ENCODE measurements at places on chromosomes 1 and 21. TPM values are rescaled to one million over a fixed set of nuclear protein-coding genes. Genes with fewer than 3 reads are reported as not detected.

DNA sequence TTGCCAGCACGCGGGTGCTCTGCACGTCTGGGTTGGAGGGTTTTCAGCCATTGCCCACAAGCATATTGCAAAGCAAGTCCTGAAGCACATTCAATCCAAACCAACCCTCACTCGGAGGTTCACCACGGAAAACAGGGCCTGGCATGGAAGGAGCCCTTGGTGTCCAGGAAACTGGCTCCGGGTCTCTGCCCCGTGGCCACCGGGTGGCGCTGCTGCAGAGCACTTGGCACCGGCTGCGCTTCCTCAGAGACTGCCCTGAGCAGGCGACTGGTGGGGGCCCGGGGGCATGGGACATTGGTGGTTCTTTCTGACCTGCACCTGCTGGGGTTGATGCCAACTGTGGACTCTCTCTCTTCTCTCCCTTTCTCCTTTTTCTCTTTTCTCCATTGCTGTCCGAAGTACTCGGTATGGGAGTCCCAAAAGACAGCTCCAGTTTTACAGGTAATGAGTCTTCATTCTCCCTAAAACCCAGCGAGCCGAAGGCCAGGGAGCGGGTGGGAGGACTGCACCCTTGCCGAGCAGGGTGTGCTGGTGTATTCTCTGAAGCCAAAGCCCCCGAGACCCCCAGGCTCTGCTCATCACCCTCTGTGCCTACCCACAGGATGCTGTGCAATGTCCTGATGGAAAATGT is 4.1 kb upstream of the KCNAB2 start:
- no peak for DNase-seq

- DNase-seq, result no peak
These were observed 1017.9 kb downstream of the ADGRL2 start for GRCh38 chr1:82818586-82818985.

- no peak for DNase-seq
These were observed 76.9 kb downstream of the LEPR start for GRCh38 chr1:65497256-65497830.

- DNase-seq, result no peak
These were observed 97.2 kb downstream of the TBX15 start for GRCh38 chr1:118890851-118891384.

- DNase-seq, result no peak
These were observed 96.5 kb upstream of the BTG3 start for GRCh38 chr21:17709266-17709611.

DNA sequence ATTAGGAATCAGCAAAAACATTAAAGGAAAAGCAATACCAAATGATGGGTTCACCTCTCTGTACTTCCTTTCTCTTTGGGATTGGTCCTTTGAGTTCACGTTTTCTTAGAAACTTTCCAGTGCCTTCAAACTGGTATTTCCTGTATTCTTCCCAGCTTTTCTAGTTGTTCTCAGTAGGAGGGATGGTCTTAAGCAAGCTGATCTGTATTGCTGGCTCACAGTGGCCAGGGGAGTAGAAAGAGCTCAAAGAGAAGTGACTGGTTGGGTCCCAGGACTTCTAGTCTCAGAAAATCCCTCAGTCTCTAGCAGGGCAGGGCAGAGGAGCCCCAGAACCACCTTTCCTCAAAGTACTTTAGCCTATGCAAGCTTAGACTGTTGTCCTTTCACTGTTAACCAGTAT is 10.1 kb upstream of the USP24 start:
- DNase-seq, result no peak

GRCh38 chr1:9394010-9394409 is 101.3 kb downstream of the SPSB1 start:
- no peak for DNase-seq

DNA sequence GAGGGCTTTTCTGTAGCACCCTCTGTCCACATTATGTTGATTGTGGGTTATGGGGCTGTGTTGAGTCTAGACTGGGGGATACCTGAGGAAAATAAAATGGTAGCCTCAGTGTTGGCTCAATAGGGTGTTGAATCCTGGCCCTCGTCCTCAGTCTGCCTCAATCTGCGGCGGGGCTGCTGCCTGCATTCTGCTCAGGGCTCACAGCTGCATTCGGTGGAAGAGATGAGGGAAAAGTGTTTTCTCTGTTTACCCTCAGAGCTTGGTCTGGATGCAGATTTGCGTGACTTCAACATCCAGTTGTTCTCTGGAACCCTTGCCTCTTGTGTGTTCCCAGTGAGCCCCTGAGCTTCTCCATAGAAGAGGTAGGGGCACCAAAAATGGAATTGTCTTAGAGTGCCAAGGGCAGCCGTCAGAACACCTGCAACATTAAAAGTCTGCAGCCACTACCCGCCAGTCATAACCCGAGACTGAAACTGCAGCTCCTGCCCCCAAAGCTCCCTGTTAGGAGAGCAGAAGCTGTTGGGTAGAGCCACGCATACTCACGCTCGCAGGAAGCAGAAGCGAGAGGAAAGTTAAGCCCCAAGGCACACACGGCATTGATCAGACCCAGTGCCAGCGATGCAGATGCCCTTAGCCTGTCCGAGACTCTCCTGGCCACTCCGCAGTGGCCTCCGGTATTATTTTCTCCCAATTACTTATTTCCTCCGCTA is 215.3 kb upstream of the C1orf174 start:
- DNase-seq, result no peak

STUM gene
- 20.5 TPM for polyA plus RNA-seq
